ENCODE measurements at places on chromosomes 7 and 10.

DNA sequence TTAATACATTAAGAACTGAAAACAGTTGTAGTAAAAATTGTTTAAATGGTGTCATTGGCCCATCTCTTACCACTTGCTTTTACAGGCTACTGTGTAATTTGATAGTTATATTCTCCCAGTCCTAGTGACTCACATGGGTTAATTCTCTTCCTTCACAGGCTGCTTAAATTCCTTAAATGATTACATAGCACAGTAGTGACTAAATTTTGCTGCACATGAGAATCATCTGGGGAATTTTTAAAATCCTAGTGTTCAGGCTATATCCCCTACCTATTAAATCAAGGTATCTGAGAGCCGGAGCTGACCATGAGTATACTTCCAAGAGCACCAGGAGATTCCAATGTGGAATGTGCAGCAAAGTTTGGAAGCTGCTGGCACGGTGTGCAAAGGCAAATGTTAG lies 45.3 kb upstream of the ZNF800 start:
- no peaks in the 10 kb centered on the region for H3K4me1 ChIP-seq
- no peak overlapping the region for H3K27ac ChIP-seq
- H3K27me3 ChIP-seq: peaks cover 6% of the 10 kb centered on the region

- H3K27ac ChIP-seq: no peak overlapping the region
- H3K4me3 ChIP-seq: no peak overlapping the region
- no peak for DNase-seq
- peaks cover 6% of the 10 kb centered on the region for H3K4me1 ChIP-seq
- no peaks in the 10 kb centered on the region for H3K27me3 ChIP-seq
These were observed 287.2 kb downstream of the TNS3 start for GRCh38 chr7:47294556-47295222.

DNA sequence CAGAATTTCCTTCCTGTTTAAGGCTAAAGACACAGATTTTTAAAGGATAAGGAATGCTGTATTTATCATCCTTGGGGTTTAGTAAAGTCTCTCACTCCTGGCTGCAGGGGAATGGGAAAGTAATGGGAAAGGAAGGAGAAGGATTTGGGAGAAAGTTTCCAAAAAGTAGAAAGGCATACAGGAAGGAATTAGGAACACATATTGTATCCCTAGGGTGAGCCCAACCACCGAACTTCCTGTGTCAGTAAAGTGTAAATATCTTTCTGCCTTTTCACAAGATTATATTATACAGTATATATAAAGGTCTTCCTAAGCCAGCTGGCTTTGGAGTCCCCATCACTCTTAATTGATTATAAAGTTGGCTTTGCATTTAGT lies 12.0 kb upstream of the UBE2D1 start:
- H3K4me3 ChIP-seq: no peak overlapping the region
- peaks cover 6% of the 10 kb centered on the region for H3K4me1 ChIP-seq
- no peaks in the 10 kb centered on the region for H3K36me3 ChIP-seq
- peak overlapping the region; percentile 29 for H3K27ac ChIP-seq
- DNase-seq: no peak

GRCh38 chr7:107697321-107698049 lies 36.9 kb downstream of the SLC26A4 start:
- peaks cover 2% of the 10 kb centered on the region for H3K27me3 ChIP-seq
- no peaks in the 10 kb centered on the region for H3K4me1 ChIP-seq
- no peak for DNase-seq
- H3K4me3 ChIP-seq: no peak overlapping the region
- H3K27ac ChIP-seq: no peak overlapping the region

DNA sequence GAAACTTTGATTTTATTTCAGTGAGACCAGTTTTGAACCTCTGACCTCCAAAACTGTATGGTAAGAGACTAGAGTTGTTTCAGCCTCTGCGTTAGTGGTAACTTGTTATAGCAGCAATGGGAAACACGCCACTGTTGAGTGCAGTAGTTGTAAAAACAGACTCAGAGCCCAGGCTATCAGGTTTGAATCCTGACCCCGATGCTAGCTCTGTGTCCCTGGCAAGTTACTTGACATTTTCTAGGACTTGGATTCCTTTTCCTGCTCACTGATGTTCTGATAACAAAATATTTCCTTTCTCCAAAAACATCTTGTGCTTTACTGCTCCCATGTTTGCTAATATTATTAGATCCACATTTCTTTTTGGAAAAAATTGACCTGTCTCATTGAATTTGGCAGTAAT lies 131.0 kb downstream of the PLXDC2 start:
- no peaks in the 10 kb centered on the region for H3K27me3 ChIP-seq
- no peaks in the 10 kb centered on the region for H3K4me1 ChIP-seq
- H3K4me3 ChIP-seq: no peak overlapping the region

- no peaks in the 10 kb centered on the region for H3K27me3 ChIP-seq
- H3K4me3 ChIP-seq: no peak overlapping the region
- no peak for DNase-seq
- no peaks in the 10 kb centered on the region for H3K4me1 ChIP-seq
- no peak overlapping the region for H3K27ac ChIP-seq
- no peaks in the 10 kb centered on the region for H3K36me3 ChIP-seq
These were observed 994.4 kb upstream of the LRRTM3 start for GRCh38 chr10:65931291-65932070.

- H3K4me3 ChIP-seq: peak within 1 kb of the TSS; percentile 95
- DNase-seq: peak; percentile 35
- peaks cover 3% of the 10 kb centered on the region for H3K36me3 ChIP-seq
These were observed at the start of gene ARID5B for GRCh38 chr10:61900829-61901792. TSS of gene ARID5B (plus strand) at chr10:61901699. CDS start at chr10:61901710, 11 bp downstream.

- peak overlapping the region; percentile 41 for H3K4me3 ChIP-seq
- H3K27me3 ChIP-seq: no peaks in the 10 kb centered on the region
- no peak for DNase-seq
- peak overlapping the region; percentile 53 for H3K27ac ChIP-seq
- H3K36me3 ChIP-seq: no peaks in the 10 kb centered on the region
These were observed 3.6 kb downstream of the CCDC71L start for GRCh38 chr7:106657085-106657991.

DNA sequence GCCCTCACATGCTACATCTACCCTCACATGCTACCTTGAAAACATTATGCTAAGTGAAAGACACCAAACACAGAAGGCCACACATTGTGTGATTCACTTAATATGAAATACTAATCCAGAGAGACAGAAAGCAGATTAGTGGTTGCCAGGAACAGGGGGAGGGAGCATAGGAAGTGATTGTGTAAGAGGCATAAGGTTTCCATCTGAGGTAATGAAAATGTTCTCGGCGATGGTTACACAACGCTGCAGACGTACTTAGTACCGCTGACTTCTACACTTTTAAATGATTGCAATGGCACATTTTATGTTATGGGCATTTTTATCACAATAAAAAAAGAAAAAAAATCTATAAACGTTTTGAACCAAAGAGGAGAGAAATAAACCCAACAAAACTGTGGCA lies 742.3 kb downstream of the TYW1 start:
- H3K27me3 ChIP-seq: peaks cover 1% of the 10 kb centered on the region
- no peak overlapping the region for H3K4me3 ChIP-seq
- no peak overlapping the region for H3K27ac ChIP-seq

DNA sequence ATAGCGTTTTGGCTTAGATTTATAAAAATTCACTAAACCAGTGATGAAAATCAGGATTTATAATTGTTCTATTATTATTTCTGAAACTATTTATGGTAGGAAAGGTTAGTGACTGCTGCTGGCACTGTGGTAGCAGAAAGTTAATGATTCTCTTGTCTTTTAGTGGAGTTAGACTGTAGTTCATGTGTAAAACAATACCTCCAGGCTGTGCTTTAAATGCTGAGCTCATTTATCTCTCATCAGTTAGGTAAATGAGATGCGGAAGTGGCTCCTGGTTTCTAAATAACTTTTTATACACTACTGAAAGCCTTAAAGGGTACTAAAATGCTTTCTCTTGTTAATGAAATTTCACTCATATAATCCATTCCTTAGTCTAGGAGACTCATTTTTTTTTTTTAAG lies 326.8 kb upstream of the POT1 start:
- no peaks in the 10 kb centered on the region for H3K36me3 ChIP-seq
- DNase-seq: no peak
- H3K4me1 ChIP-seq: no peaks in the 10 kb centered on the region
- H3K4me3 ChIP-seq: no peak overlapping the region

Measured in memory B cell (primary cell).